ENCODE measurements at places on chromosomes 3 and 15. TPM values are rescaled to one million over a fixed set of nuclear protein-coding genes. Genes with fewer than 3 reads are reported as not detected.

CPEB1 gene
- polyA plus RNA-seq: not detected

CELF6 gene
- polyA plus RNA-seq: 0.74 TPM

CLDN1 gene
- polyA plus RNA-seq: 89.4 TPM

TYRO3 gene
- 1.1 TPM for polyA plus RNA-seq

- no peak for DNase-seq
Measured at GRCh38 chr15:58228718-58229117, 90.5 kb downstream of the AQP9 start.

- no peak for DNase-seq
Measured at GRCh38 chr15:101368861-101369642, 74.0 kb upstream of the SNRPA1 start.

DNA sequence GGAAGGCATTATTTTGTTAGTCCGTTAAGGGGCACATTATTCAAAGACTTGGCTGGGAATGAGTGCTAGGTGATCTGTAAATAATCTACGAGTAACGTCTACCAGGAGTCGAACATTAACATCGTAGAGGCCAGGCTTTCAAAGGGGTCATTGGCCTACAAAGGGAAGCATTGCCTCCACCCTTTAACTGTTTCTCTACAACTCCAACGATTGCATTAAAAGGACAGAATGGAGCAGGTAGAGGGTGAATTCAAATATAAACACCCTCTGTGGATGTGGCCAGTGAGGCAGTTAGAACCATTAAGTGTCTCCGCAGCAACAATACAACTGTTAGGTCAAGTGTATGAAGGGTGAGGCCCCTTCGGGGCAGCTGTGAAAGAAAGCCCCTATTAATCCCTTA lies 126.0 kb upstream of the LMOD3 start:
- DNase-seq: no peak

- no peak for DNase-seq
Measured at GRCh38 chr3:94420931-94421330, 358.1 kb downstream of the NSUN3 start.

- DNase-seq: no peak
Measured at GRCh38 chr3:193757457-193757856, 164.4 kb downstream of the OPA1 start.

GRCh38 chr3:119647171-119647570 lies 13.2 kb downstream of the POPDC2 start:
- DNase-seq: no peak

- no peak for DNase-seq
Measured at GRCh38 chr3:14663396-14664135, 11.4 kb upstream of the C3orf20 start.

DNA sequence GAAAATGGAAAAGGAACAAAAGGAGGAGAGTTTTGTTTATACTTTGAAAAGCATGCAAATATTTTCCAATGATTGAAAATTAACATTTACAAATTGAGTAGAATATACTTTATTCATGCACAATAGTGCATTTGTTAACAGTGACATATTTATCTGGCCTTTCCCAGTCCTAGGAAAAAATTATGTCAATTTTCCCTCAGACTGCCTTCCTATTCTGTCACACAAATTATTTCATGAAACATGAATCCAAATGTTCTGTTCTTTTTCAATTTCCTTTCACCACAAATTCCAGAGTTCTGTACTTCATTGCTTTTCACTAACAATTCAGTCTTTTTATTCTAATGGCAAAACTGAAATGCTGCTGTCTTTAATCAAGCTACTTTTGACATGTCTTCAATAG lies 945.1 kb downstream of the ROBO1 start:
- no peak for DNase-seq

DNA sequence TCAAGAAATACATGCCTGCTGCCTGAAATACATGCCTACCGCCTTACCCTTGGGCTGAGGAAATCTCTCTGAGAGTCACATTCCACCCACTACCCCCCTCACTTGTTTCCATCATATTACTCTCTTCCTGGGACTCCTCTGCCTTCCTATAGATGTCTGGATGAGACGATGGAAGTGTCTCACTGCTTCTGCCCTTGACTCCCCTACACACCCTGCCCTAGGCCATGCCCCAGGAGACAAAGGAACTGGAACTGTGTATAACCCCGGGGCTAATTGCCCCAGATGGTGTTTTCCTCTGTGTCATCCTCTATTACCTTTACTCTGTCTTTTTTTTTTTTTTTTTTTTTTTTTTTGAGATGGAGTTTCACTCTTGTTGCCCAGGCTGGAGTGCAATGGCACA lies 102.0 kb downstream of the GTPBP8 start:
- no peak for DNase-seq

GRCh38 chr3:72080095-72080494 lies 295.1 kb upstream of the PROK2 start:
- no peak for DNase-seq

GRCh38 chr15:38547255-38547997 lies 17.2 kb downstream of the RASGRP1 start:
- DNase-seq: no peak

GRCh38 chr3:165827883-165828282 lies 9.3 kb downstream of the BCHE start:
- no peak for DNase-seq

- DNase-seq: no peak
Measured at GRCh38 chr3:190122198-190122771, 1.6 kb upstream of the P3H2 start.
